ENCODE measurements at places on chromosomes 11 and 22. TPM values are rescaled to one million over a fixed set of nuclear protein-coding genes. Genes with fewer than 3 reads are reported as not detected.

Gene GNG3
- polyA plus RNA-seq: 1.7 TPM

Gene SLC5A1
- polyA plus RNA-seq: 0.54 TPM

Gene KRTAP5-10
- 0.20 TPM for polyA plus RNA-seq

Gene TECTA
- polyA plus RNA-seq: 2.1 TPM

Gene KBTBD4
- 29.8 TPM for polyA plus RNA-seq

Gene KCNK4
- polyA plus RNA-seq: not detected

Gene ST14
- polyA plus RNA-seq: 31.1 TPM

Gene MS4A5
- polyA plus RNA-seq: not detected

Gene MIAT
- 0.32 TPM for polyA plus RNA-seq

Gene CBX7
- polyA plus RNA-seq: 7.7 TPM

Gene LAYN
- polyA plus RNA-seq: 6.6 TPM

Gene ARHGAP20
- polyA plus RNA-seq: 4.0 TPM

Gene SAA4
- not detected for polyA plus RNA-seq

Gene TIMP3
- 161 TPM for polyA plus RNA-seq

Gene NNMT
- polyA plus RNA-seq: 0.32 TPM

Gene IL10RA
- 2.7 TPM for polyA plus RNA-seq

Gene OR10A6
- polyA plus RNA-seq: not detected

Gene HTATIP2
- polyA plus RNA-seq: 2.0 TPM

Gene MAJIN
- polyA plus RNA-seq: 1.2 TPM

Gene DUSP8
- 2.5 TPM for polyA plus RNA-seq

Gene ISX
- polyA plus RNA-seq: 0.31 TPM

Gene CTSF
- polyA plus RNA-seq: 107 TPM

Gene GP1BB
- polyA plus RNA-seq: 3.4 TPM

Gene AIFM3
- 0.76 TPM for polyA plus RNA-seq

Gene KDM4E
- polyA plus RNA-seq: 0.14 TPM

Gene OTOG
- 0.76 TPM for polyA plus RNA-seq

Gene H19
- polyA plus RNA-seq: 2,928 TPM

Gene HSPB2
- polyA plus RNA-seq: 1.2 TPM

Gene OR10A2
- not detected for polyA plus RNA-seq

Gene USP2
- polyA plus RNA-seq: 11.8 TPM

Gene FJX1
- polyA plus RNA-seq: 16.7 TPM

Gene ELMOD1
- polyA plus RNA-seq: 0.21 TPM

Gene RASSF10
- polyA plus RNA-seq: 19.2 TPM

Gene SLCO2B1
- polyA plus RNA-seq: 6.6 TPM

Gene OR2AG2
- polyA plus RNA-seq: 0.07 TPM

Gene PLEKHB1
- polyA plus RNA-seq: 17.9 TPM

Gene RBMXL2
- 0.11 TPM for polyA plus RNA-seq

Gene KRTAP5-9
- polyA plus RNA-seq: 0.67 TPM

Gene ASCL2
- polyA plus RNA-seq: 2.0 TPM

Gene CDHR5
- 42.2 TPM for polyA plus RNA-seq

Gene PKNOX2
- 12.0 TPM for polyA plus RNA-seq

Gene SGSM1
- 2.4 TPM for polyA plus RNA-seq

Gene IFTAP
- 66.1 TPM for polyA plus RNA-seq

Gene CDC42EP2
- 6.3 TPM for polyA plus RNA-seq

Gene SLC22A6
- polyA plus RNA-seq: 18.8 TPM

Gene OSBPL5
- polyA plus RNA-seq: 15.7 TPM

Gene DNAJB7
- 0.32 TPM for polyA plus RNA-seq

Gene HORMAD2
- 0.35 TPM for polyA plus RNA-seq

Gene B3GAT1
- 2.9 TPM for polyA plus RNA-seq

Gene NRGN
- polyA plus RNA-seq: 15.3 TPM

Gene SLC22A12
- 3.6 TPM for polyA plus RNA-seq

Gene RFPL2
- polyA plus RNA-seq: 0.35 TPM

Gene SLC17A6
- not detected for polyA plus RNA-seq

Gene DBX1
- polyA plus RNA-seq: not detected

Gene FOLR1
- polyA plus RNA-seq: 50.6 TPM
